Kasumi-1 (cell line): ENCODE measurements at places on chromosomes 6 and 20.

DNA sequence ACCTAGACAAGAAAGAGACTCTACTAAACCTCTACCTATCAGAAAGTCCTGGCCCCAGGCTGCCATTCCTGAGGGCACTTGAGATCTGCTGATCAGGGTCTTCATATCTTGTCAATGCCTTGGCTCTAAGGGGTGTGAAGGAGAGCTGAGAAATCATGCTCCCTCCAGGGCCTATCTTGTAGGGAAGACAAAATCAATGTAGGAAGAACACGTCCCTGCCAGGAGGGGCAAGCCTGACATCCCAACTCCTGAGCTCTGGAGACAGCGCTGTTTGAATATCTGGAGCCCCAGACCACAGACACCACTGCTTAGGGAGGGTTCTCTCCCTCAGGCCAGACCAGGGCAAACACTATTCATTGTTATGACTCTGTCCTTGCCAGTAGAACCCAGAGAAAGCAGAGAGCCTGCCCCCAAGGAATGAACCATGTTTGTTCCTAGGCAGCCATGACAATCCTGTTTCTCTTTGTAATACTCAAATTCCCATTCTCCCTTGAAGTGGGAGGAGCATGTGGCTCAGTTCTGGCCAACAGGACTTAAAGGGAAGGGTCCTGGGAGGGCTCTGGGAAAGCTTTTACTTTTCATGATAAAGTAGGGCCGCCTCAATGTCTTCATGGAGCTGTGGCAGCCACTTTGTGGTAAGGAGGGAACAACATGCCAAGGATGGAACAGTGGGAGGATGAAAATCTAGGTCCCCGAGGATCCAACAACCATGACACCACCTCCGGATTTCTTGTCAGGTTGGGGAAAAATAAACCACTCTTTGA, 1.8 kb upstream of the FASTKD5 start:
- no peak for DNase-seq

DNA sequence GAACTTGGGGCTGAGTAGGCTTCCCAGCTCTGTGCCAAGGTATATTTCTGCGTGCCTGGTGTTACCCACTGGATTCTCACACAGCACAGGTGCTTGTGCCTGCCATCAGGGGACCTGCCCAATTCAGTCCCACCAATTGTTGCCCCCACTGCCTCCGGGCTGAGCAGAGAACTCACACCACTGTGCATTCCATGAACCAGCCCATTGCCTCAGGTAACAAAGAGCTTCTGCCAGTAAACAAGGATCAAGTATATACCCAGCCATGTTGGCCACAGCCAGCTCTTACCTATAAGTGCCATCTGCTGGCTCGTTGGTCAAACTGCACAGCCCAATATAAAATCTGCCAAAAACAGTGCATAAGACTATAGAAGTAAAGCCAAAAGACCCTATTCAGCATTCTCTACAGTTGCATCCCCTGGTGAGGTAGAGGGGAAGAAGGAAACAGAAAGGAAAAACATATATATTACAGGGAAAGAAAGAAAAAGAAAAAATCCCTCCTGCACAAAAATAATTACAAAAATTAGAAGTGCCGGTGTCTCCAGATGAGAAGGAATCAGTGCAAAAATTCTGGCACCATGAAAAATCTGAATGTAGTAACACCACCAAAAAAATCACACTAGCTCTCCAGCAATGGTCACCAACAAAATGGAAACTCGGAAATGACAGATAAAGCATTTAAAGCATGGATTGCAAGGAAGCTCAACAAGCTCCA, 241.4 kb downstream of the IBTK start:
- peak; percentile 50 for DNase-seq

- DNase-seq, result no peak
Observed at GRCh38 chr20:61510778-61511330, 258.8 kb downstream of the CDH4 start.

- DNase-seq, result no peak
Observed at GRCh38 chr6:56420296-56420695, 172.9 kb upstream of the COL21A1 start.

GRCh38 chr20:47244451-47244850, 112.0 kb downstream of the ZMYND8 start:
- no peak for DNase-seq

DNA sequence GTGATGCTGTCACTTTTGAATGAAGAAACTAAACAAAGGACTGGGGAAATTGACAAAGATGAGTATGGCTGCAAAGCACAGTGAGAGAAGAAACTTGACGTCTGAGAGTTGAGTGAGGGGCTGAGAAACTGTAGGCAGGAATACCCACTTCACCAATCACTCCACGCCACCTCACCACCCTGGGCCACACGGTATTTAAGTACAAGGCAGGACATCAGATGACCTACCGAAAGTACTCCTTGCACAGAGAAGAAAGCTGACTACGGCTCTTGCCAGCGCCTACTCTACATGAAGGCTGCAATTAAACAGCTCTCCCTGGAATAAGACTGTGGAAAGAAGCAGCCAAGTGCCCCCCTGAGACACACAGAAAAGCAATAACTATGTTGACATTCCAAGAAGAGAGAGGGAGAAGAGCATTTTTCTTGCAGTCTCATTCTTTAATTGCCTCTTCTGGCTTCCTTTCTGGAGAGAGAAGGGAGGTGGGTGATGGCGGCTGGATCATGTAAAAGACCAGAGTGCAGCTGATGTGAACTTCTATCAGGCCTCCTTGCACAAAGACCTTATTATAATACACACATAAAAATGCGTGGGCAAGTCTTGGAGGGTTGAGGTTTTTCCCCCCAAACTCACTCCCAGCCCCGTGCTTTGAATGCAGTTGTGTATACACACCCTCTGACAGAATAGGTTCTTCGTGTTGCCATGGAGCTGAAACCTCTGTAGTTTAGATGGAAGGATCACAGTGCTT, 44.6 kb downstream of the HIVEP2 start:
- no peak for DNase-seq
